ENCODE measurements at places on chromosomes 11 and 22.

DNA sequence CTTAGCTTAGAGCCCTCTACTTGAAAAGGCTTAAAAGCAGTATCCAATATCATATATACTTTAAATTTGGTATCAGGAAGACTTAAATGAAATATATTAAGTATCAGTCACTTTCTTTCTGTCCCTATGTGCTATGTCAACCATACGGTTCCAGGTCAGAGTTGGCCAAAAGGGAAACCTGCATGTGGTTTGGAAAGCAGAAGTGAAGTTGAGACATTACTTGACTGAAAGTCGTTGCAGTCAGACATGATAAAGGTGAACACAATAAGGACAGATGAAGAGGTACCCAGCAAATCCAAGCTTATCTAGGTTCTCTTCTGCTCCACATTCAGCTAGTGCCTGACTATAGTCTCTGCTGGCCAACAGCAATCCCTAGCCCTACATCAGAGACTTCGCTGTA, 336.8 kb downstream of the KCNA4 start:
- DNase-seq: no peak

DNA sequence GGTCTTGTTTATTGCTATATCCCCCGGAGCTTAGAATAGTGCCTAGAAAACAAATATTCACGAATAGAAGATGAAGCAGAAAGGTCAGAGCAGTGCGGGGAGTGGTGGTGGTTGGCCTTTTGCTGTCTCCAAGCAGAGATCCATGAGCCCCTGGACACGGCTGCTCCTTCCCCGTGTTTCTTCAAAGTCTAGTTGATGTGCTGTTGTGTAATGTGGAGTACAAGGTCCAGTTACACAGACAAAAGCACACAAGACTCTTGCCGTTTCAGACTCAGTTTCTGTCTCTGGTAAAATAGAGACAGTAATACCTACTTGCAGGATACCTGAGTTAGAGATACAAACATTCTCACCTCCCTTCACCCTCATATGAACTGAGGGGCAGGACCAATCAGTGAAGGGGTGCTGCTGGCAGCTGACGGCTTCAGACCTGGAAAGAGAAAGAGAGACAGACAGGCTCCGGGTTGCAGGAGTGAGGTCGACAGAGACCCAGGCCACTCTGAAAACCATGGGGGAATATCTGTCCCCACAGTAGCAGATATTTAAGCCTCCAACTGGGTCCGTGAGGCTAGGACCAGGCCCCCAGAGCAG, 56.2 kb downstream of the RASSF10 start:
- DNase-seq: no peak

GRCh38 chr22:35204807-35205775, 52.2 kb upstream of the HMGXB4 start:
- DNase-seq: no peak

DNA sequence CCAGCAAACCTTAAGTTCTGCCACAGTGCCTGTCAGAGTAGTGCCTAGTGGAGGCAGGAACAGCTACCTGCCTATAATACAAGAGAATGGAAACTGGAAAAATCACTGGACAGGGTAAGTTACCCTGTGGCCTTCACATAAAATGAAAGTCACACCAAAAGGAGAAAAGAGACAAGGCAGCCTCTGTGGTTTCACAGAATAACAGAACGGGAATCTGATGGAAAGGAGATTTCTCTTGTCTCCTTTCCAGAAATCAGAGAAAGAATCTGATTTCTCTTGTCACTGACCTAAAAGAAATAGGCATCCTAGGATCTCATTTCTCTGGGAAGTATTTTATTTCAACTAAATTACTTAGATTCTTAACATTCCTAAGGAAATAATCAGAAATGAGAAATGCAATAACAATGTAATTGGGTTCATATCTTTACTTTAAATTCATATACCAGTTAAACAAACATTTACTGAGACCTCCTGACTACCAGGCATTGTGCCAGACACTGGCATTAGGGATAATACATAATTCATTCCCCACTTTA, 41.6 kb downstream of the PRCP start:
- peak; percentile 89 for DNase-seq

DNA sequence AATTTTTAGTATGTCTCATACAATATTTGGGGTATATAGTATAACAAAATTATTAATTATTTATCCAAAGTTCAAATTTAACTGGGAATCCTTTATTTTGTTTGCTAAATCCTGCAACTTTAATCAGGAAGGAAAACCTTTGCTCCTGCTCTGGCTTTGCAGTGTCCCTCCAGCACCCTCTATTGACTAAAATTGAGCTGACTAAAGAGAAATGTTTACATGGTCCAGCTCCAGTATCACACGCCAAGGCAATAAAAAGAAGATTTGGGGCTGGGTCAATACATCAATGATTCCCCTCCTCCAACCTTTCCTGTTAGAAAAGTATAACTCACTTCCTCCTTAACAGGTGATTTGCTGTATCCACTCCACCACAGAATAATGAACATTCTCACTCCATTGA, 153.0 kb upstream of the LRRC4C start:
- DNase-seq: no peak

DNA sequence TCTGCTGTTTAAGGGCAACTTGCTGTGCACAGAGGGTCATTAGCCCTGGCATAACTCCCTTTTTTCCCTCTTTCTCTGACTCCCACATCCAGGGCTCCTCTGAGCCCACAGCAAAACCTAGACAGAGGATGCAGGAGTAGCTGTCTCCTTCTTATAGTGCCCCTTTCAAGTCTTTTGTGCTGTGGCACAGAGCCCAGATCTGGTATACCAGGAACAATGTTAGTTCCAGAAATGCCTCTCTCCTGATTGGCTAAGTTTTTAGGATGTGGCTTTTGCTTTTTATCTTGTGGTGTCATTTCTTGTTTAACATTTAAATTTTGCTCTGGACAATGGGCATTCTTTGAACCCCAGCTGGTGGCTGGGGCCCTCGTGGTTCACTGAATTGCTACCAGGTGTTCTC, 25.6 kb upstream of the RRM1 start:
- DNase-seq: no peak

GRCh38 chr11:116595305-116595880, 177.4 kb downstream of the BUD13 start:
- DNase-seq: no peak

- peak; percentile 28 for DNase-seq
Measured at GRCh38 chr11:94129512-94130297, 1.1 kb downstream of the PANX1 start.

DNA sequence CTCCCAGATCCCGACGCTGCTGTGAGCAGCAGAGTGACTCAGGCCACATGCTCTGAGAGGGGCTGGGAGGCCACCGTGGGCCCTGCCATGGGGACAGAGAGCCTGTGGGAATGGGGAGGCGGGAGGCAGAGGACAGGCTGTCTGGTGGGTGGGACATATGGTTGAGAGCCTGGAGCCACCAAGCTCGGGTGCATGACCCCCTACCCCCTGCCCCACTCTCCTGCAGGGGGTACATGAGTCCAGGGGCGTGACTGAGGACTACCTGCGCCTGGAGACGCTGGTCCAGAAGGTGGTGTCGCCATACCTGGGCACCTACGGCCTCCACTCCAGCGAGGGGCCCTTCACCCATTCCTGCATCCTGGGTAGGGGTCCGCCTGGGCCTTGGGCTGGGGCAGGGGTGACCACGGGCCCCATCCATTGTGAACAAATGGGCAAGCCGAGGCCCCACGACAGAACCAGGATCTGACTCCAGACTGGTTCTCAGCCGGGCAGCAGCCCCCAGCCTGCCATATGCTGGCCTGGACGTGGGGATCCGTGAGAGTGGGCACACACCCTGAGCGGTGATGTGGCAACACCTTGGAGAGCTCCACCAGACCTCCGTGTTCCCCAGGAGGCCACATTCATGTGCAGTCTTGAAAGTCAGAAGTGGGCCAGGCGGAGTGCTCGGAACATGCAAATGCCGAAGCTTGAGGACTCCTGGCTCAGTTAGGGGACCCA, 17.4 kb upstream of the ARHGAP8 start:
- no peak for DNase-seq

DNA sequence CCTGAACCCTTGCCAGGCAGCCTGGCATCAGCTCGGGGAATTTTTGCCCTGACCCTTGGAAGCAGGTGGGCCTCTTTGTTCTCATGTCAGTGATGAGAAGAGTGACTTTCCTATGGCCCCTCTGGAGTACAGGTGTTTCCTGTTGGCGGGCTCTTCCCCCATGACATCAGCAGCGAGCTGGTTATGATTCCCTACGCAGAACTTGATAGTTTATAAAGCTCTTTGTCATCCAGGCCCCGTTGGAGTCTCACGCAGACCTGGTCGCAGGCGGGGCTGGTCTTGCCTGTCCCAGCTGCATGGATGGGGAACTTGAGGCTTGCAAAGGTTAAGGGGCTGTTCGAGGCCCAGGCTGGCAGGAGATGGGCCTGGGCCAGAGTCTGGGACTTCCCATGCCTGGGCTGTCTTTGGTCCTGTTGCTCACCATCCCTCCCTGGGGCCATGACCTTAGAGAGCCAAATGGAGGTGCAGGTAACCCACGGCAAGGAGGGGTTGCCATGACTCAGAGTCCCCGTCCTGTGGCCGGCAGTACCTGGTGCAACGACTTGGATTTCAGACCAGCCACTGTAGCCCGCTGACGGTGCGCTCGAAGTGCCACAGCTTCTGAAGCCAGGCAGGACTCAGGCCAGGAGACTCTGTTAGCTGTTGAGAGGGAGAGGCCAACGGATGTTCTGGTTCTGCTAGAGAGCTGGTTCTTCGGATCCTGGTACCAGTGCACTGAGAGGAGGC, 45.9 kb upstream of the PPP6R3 start:
- DNase-seq: peak; percentile 65

GRCh38 chr22:25110846-25111578, 88.6 kb upstream of the CRYBB3 start:
- peak; percentile 96 for DNase-seq

DNA sequence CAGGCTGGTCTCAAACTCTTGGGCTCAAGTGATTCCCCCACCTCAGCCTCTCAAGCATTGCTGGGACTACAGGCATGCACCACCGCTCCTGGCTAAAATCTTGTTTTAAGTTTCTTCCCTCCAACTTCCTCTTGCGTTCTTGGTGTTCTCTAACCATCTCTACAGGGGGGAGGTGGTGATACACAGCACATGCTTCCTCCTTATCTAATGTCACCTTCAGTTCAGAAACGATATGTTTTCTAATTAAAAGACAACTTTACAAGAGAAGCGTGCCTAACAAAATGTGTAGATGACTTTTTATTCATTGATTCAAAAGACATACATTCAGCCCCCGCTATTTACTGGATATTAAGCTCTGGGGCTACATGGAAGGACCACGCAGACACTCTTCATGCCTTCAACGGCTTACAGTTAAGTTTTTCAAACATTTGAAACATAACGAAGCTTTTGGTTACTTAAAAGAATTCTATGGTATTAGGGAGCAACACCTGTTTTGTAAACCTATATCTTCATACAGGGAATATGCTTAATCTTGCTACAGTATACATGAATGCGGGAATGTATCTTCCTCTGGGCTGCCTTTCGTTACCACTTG, 933 bp upstream of the DLAT start:
- DNase-seq: no peak

- no peak for DNase-seq
Measured at GRCh38 chr11:29025001-29025400, 916.8 kb downstream of the METTL15 start.

DNA sequence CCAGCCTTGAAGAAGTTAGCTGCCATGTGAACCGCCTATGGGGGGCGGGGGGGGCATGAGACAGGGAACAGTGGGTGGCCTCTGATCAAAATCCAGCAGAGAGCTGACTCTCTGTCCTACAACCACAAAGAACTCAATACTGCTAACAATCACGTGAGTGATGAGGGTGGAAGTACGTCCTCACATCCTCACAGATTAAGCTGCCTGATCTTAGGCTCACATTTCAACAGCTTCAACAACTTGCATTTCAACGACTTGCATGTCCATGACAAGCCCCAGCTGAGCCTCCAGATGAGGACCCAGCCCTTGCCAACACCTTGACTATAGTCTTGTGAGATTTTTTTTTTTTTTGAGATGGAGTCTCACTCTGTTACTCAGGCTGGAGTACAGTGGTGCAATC, 51.6 kb downstream of the CLMP start:
- no peak for DNase-seq

DNA sequence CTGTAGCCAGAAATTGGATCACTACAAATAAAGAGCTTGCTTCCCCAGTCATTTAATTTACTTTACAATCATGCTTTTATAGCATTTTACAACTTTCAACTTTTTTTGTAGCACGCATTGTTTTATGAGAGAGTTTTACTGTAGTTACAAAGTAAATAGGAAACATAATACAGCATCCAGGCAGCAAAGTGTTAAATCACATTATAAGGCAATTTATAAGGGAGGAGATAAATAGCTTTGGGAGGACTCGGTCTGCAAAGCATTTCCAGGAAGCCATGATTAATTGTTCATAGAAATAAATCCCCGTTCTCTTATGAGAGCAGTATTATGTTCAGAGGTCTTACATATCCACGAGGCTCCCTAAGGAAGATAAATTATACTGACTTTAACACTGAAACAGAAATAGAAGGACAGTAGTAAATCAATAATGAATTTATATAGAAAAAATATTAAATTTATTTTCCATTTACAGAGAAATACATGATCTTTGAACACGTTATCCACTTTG, 792.6 kb upstream of the RAG2 start:
- no peak for DNase-seq

- DNase-seq: no peak
Measured at GRCh38 chr22:45770506-45770905, 98.9 kb downstream of the ATXN10 start.

- no peak for DNase-seq
Measured at GRCh38 chr11:134475951-134476350, 63.9 kb upstream of the B3GAT1 start.

DNA sequence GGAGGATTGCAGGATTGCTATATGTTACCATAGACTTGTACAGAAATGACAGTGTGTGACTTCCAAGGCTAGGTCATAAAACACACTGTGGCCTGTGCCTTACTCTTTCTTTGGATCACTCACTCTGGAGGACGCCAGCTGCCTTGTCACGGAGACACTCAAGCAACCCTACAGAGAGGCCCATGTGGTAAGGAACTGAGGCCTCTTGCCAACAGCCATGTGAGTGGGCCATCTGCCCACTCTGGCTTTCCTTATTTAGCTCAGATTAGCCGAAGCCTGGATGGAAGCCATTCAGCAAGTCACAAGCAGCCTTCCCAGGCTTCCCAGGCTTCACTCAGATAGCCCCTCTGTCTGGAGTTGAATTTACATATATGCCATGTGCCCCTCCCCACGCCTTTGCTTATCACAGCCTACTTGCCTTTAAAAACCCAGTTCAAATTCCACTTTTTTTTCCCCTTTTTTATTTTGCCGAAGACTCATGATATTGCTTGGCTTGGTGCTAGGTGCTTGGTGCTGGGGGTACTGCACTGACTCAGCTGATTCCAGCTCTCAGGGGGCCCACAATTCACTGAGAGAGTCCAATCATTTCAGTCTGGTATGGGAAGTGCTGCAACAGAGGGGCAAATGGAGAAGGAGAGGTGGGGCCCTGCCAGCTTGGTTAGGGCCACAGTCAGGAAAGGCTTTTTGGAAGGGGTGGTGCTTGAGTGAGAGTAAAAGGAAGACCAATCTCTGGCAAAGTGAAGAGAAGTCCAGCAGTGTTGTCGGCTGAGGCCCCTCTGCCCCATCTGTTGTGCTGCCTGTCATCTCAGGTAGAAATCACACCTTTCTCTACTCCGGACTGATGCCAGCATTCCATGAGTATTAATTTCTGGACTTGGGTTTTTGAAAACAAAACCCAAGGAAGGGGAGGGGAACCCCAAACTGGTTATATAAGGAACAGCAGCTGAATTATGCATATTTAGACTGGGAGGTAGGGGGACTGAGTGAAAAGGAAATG, 14.5 kb upstream of the P4HA3 start:
- peak; percentile 96 for DNase-seq
